NCI-H510A treated with DMSO at 0.1 percent for 48 hours (cell line): ENCODE measurements at places on chromosomes 7 and 10.

GRCh38 chr10:19417740-19418139, 369.1 kb downstream of the MALRD1 start:
- DNase-seq, result no peak

- no peak for DNase-seq
Observed at GRCh38 chr7:69949122-69949521, 350.8 kb downstream of the AUTS2 start.

DNA sequence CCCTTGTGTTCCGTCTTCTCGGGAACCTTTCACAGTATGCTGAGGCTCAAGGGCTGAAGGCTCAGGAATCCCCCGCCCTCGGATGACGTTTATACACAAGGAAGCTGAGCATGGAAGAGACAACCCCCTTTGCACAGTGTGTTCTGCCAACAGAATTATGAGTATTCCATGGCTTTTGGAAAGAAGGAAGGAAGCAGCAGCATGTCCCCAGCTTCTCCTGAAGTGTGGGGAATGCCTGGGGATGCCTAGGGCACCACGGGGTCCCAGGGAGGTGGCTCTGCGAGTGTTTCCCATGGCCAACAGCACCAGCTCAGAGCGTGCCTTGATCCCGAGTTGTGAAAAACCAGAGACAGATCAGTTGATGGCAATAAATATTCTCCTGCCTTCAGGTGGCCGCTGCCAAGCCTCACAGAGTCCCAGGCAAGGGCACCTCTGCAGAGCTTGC, 88.8 kb upstream of the DDC start:
- DNase-seq, result no peak

DNA sequence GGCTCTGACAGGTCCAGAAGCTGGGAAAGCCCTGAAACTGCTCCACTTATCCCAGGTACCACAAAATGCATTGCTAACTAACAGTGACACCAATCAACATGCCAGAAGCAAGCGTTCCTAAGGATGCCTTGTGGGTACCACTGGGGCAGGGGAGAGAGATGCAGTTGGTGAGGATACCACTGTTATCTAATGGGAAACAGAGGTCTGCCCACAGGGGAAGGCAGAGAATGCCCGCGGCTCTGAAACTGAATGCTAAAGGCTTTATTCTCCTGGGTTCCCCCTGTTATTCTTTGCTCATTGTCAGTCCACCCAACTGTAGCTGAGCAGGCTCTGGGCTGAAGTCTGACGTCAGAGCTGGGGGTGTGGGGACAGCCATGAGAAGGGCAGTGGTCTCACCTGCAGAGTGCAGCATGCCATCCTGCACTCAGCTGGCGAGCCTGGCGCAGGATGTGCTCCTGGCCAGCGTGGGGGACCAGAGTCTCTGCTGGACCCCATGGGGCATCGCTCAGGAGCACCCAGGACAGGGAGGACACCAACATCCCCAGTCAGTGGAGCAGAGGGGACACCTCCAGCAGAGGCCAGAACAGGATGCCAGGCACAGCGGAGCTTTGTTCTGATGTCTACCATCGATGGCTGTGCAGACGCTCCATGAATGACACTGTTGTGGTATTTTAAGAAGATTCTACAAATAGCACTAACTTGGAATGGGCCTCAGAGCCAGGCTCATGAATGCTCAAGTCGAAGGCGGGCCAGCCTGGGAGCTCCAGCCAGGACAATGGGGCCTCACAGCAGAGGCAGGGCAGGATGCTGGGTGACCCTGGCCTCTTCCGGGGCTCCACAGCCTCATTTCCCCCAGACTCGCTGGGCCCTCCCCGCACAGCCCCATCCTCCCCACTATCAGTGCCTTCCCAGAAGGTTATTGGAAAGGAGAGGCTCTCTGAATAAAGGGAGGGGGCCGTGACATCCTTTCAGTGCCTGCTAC, 95.8 kb downstream of the ARHGAP22 start:
- no peak for DNase-seq

DNA sequence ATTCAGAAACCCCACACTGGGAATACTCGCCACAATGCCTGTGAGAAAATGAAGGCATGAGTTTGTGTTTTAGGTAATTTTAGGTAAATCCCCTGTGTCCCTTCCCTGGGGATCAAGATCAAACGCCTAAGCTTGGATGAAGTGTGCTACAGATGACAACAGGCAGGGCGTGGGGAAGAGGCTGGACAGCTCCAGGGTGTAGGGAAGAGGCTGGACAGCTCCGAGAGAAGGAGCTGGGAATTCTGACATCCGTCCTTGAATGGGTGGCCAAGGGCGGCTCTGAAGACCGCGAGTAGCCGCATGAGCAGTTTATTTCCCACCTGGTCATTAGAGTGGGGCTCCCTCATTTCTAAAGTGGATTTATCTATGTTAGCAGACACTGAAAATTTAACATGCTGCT, 109.7 kb downstream of the RAMP3 start:
- no peak for DNase-seq

- DNase-seq, result no peak
Observed at GRCh38 chr10:80530816-80531215, 6.9 kb upstream of the SH2D4B start.

DNA sequence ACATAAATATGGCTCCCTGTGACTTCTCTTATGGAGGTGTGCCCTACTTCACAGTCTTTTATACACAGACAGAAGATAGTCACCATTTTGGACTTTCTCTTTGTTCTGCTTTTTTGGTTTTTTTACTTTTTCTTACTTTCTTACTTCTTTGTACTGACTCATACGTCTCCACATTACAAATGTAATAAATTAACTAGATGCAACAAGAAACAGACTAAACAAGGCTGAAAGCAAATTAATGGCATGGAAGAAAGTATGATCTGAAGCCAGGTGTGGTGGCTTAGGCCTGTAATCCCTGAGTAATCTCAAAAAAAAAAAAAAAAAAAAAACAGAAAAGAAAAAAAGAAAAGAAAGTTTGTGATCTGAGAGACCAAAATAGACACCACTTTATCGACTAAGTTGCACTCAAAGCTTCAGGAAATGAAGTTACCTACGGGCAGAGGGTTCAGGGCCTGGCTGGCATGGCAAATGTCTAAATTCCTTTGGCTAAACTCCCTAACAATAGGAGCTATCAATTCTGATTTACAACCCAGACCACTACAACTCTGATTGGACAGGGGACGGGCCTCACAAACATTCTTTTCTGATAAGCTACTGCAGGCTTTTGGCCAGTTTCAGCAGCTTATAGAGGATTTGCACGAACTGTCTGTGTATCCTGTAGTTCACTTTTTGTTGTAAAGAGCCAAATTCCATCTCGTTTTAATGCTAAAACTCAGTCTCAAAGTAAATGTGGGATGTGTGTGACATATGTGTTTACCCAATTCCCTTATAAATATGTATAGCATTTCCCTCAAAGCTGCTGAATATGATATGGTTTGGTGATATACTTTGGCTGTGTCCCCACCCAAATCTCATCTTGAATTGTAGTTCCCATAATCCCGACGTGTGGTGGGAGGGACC, 129.1 kb downstream of the SEPTIN14 start:
- no peak for DNase-seq

- DNase-seq, result no peak
Observed at GRCh38 chr7:130452951-130453350, 12.1 kb upstream of the CEP41 start.

- DNase-seq, result no peak
Observed at GRCh38 chr7:112398534-112398933, 51.7 kb upstream of the IFRD1 start.

- no peak for DNase-seq
Observed at GRCh38 chr7:149884016-149884415, 10.2 kb downstream of the ATP6V0E2 start.

- no peak for DNase-seq
Observed at GRCh38 chr7:46603780-46604179, 682.7 kb upstream of the IGFBP3 start.

DNA sequence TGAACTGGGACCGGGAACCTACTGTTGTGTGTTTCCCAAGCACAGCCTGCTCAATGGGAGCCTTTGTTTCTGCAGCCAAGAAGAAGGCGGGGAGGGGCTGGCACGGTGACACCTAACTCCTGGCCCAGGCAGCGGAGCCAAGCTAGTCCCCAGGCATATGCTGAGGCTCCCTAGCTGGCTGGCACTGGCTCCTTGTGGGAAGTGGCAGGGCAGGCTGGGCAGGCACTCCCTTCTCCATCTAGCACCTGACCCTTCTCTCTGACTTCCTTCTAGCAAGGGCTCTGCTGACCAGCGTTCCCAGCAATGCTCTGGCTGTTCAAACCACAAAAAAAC, 325.0 kb downstream of the PLXNA4 start:
- peak; percentile 63 for DNase-seq

GRCh38 chr7:75868153-75868552, 10.7 kb upstream of the RHBDD2 start:
- DNase-seq, result no peak

GRCh38 chr10:95250856-95251255, 39.9 kb downstream of the PDLIM1 start:
- DNase-seq, result no peak

- DNase-seq, result no peak
Observed at GRCh38 chr7:22724861-22725260, 2.1 kb upstream of the IL6 start.

GRCh38 chr7:30278376-30278775, 6.0 kb upstream of the ZNRF2 start:
- DNase-seq, result peak; percentile 63

GRCh38 chr7:158289761-158290523, 297.7 kb downstream of the PTPRN2 start:
- DNase-seq, result no peak

GRCh38 chr10:21293518-21294356, 231.7 kb downstream of the SKIDA1 start:
- DNase-seq, result peak; percentile 7
